Jurkat, Clone E6-1 (cell line): ENCODE measurements at places on chromosomes 4 and X.
A peak's percentile ranks its signal among the peaks of the same experiment; 100 is the strongest.

DNA sequence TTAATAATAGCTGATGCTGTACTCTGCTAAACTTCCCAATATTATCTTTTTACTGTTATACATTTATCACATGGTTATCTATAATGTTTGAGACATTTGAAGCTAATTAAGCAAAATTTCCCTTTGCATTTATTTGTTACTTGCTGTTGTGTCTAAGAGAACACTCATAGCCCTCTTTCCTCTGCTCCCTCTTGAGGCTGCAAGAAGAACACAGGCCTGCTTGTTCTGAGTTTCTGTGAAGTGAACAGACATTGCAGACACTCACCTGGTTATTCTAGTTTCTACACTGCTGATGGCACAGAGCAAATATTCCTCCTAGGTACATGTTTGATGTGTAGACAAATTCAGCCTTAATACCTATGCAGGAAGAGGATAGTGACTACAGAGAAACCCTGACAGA, 367.8 kb downstream of the GASK1B start:
- DNase-seq, result peak; percentile 7

DNA sequence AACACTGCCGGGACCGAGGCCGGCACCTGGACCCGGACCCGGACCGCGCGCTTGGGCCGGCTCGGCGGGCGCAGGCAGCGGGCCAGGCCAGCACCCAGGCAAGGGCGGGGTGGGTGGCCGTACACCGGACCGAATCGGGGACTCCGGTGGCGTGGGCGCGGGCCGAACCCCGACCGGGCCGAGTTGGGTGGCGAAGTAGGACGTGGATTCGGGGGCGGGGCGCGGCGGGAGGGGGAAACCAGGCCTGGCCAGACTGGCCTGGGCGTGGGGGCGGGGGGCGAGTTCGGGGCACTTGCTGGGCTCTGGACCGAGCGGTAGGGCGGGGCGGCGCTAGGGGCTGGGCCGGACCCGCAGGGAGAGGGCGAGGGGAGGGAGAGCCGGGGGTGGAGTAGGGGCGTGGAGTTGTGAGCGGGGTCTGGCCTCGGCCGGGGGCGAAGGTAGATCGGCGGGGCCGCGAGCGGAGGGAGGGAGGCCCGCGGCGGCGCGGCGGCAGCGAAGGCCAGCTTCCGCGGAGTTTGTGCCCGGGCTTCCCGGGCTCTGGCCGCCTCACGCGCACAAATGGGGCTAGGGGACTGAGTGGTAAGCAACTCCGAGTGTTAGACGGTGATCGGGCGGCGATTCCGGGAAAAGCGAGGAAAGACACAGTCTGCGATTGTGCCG, 1.8 kb upstream of the BCORL1 start:
- no peak for DNase-seq

DNA sequence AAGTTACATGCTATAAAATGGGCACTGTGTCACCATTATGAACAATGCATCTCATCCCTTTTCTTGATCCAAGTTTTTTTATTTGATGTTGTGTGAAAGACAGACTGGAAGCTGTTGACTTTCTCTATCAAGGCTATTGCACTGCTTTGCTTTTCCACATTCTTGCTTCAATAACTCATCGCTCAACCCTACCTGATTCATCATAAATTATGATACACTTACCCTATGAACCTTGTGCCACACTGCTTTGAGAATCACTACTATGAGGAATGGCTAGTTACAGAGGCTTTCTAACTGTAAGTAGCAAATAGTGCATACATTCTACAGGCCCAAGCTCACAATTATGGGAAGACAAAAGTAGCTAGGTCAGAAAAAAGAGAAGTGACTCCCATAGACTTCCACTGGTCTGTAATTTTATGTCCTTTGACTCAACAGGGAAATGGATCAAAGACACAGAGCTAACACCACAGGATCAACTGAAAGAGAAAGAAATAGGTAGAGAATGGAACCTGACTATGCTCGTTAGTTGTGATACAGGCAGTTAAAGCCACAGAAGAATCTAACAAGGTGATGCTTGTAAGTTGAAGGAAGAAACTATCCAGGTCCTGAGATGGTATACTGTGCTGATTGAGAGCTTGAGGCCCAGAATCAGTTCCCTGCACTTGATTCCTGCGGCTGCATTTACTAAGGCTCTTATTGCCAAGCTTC, 163.5 kb downstream of the PPP3CA start:
- DNase-seq, result no peak

DNA sequence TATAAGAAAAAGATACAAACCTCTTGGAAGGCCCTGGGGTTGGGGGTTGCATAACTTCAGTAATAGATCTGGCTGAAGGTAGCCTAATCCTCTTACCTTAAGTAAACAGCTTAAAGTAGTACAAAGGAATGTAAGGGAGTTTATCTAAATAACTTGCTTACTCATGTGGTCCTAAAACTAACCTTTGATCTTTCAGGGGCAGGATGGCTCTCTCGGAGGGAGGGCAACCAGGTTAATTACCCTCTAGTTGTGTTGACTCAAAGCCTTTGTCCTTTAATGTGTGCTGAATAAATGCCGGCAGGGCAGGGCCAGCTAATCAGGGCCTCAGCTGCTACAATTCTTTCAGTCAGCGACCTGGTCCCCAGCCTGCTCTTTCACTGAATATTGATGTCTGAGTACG, 822.0 kb upstream of the SLIT2 start:
- DNase-seq, result no peak

GRCh38 chr4:181822005-181822375, 421.2 kb upstream of the TENM3 start:
- DNase-seq, result no peak

- DNase-seq, result no peak
Observed at GRCh38 chrX:41301438-41301824, 32.5 kb upstream of the DDX3X start.

DNA sequence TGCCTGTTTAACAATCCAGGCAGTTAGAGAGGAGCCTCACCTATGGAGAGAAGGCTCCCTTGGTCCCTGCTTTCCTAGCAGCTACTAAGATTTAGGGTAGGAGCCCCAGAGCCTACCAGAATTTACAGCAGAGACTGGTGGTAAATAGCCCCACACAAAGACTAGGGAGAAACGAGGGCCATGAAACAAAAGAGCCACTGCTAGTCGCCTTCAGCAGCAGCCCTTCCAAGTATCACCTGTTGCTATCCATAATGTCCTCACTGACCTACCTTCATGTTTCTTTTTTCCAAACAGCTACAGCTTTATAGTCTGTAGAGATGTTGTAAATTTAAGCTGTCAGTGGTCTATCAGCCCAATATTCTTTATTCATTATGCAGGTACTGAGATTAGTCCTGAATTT, 25.3 kb downstream of the ARHGEF6 start:
- no peak for DNase-seq

GRCh38 chrX:110806145-110806544, 10.5 kb upstream of the CHRDL1 start:
- DNase-seq, result no peak

GRCh38 chrX:68429216-68429615, 4.1 kb downstream of the OPHN1 start:
- no peak for DNase-seq

DNA sequence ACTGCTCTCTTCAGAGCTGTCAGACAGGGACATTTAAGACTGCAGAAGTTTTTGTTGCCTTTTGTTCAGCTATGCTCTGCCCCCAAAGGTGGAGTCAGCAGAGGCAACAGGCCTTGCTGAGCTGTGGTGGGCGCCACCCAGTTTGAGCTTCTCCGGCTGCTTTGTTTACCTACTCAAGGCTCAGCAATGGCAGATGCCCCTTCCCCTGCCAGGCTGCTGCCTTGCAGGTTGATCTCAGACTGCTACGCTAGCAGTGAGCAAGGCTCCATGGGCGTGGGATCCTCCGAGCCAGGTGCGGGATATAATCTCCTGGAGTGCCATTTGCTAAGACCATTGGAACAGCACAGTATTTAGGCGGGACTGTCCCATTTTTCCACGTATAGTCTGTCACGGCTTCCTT, 371.4 kb upstream of the AMOT start:
- no peak for DNase-seq

GRCh38 chr4:72320223-72320948, 248.6 kb downstream of the ADAMTS3 start:
- no peak for DNase-seq

DNA sequence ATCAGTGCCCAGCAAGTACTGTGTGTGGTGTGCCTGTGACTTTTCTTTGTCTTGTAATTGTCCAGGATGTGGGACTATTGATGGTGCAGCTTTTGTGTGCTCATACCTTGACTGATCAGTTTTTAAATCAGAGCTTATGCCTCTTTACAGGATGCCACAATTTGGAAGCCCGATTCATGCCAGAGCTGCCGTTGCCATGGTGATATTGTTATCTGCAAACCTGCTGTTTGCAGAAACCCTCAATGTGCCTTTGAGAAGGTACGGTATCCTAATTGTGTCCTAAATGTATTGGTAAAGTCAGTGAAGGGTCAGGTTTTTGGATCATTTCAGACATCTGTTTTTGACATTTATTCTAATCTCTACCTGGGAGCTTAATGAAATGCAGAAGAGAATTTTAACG, 180.2 kb downstream of the FRAS1 start:
- peak; percentile 11 for DNase-seq

- no peak for DNase-seq
Observed at GRCh38 chr4:39908284-39908683, 69.4 kb downstream of the PDS5A start.

DNA sequence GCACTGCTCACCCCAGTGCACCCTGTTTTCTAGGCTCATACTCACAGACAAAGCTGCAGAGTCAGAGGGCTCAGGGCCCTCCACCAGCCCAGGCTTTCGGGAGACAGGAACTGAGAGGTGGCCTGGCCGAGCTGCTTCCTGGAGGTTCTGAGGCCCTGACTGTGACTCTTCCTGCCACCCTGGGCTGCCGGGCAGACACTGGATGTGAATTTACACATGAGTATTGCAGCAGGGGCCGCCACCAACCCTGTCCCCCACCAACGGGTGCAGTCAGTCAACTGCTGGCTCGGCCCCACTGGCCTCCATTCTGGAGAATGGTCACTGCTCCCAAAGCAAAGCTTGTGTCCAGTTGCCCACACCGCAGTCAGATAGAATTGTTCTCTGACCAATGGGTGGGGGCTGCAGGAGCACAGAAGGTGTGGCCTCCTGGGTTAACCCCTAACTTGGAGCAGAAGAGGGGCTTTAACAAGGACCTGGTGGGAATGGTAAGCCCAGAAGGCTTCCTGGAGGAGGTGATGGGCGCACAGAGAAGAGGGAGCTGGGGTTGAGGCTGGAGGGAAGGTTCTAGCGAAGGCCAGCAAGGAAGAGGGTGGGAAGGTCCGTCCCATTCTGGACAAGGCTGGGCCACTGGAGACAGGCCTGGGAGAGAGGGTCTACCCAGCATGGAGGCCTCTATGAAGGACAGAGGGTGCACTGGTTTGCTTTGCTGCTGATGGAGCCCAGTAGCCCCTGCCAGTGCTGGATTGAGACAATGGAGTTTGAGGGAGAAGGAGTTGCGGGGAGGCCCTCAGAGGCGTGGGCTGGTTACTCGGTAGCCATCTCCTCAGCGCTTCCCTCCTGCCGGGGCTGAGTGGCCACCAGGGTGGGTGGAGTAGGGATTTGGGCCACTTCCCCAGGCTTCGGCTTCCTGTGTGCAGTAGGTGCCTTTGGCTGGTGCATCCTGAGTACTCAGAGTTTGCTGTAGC, 135.3 kb downstream of the CPZ start:
- DNase-seq, result no peak

DNA sequence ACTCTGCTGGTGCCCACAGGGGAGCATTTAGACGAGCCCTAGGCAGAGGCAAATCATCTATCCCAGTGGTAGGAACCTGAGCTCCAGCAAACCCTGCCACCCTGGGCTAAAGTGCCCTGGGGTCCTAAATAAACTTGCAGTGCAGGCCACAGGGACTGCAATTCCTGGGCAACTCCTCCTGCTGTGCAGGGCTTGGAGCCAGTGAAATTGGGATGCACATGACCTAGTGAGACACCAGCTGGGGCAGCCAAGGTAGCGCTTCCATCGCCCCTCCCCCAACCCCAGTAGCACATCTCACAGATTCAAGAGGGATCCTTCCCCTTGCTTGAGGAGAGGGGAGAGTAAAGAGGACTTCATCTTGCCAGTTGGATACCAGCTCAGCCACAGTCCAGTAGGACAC, 44.1 kb downstream of the CHRNA9 start:
- DNase-seq, result no peak

- peak; percentile 14 for DNase-seq
Observed at GRCh38 chr4:182478475-182478874, 235.3 kb downstream of the TENM3 start.

DNA sequence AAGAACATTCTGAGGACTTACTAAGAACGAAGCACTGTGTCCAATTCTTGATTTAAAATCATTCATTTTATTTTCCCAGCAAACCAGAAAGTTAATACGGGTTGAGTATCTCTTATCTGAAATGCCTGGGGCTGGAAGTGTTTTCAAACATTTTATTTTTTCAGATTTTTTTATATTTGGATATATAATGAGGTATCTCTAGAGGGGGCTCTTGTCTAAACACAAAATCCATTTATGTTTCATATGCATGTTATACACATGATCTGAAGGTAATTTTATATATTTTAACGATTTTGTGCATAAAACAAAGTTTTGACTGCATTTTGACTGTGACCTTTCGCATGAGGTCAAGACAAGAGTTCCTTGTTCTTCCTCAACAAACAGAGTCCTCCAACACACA, 320.9 kb downstream of the ASMT start:
- no peak for DNase-seq

DNA sequence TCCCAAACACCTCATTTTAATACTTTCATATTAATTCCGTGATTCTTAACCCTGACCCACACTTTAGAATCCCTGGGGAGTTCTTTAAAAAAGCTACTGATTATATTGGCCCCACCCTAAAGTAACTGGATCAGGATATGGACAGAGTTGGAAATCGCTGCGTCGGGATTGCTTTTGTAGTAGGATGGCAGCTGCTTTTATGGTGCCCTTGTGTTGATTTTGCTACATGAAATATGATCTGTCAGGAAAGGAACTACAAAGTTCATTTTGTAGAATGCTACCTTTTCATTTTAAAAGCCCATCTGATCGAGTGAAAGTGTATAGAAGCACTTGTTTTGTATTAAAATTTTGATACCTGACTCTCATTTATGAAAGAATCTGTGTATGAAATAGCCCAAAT, 43.6 kb downstream of the TMEM131L start:
- no peak for DNase-seq

GRCh38 chrX:123976706-123977316, 15.3 kb downstream of the STAG2 start:
- DNase-seq, result no peak

- DNase-seq, result no peak
Observed at GRCh38 chr4:141721174-141721573, 84.8 kb downstream of the IL15 start.

DNA sequence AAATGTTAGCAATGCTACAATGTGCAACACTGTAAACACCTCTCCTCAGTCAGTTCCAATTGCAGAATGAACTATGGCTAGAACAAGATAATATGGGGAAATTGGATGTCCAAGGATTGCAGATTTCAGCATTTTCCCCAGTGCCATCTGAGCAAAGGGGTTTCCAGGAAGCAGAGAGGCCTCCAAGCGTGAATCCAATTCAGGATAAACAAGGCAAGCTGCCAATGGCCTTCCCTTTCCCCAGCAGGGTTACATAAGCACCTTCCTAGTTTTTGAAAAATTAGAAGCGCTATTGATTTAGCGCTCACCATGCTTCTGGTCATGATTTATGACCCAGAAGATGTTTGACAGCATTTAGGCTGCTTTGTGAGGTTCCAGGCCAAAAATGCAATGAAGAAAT, 223.0 kb upstream of the GATB start:
- no peak for DNase-seq

- no peak for DNase-seq
Observed at GRCh38 chr4:150192986-150193385, 114.7 kb downstream of the DCLK2 start.

GRCh38 chrX:15158736-15159406, 111.0 kb downstream of the ASB9 start:
- peak; percentile 73 for DNase-seq
